NCI-H1436 (cell line): ENCODE measurements at places on chromosomes 1 and 21.
A peak's percentile ranks its signal among the peaks of the same experiment; 100 is the strongest.

DNA sequence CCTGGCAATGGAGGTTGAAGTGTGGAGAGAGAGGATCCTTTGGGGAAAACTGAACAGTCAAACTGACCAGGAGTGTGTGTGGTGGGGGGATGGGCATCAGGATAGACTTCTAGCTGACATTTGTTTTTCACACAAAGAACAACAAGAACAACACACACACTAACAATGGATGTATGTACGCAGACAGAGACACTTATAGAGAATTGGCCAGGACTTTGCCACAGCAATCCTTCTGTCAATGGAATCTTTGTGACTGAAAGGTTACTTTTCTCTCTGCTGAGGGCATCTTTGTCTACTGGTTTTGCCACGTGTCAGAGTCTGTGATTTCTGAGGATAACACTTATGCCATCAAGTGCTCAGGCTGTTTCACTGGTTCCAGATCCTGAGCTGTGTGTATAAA lies 12.4 kb upstream of the FCGR2A start:
- DNase-seq: no peak

- DNase-seq: no peak
Measured at GRCh38 chr1:169528215-169529067, 42.7 kb upstream of the SLC19A2 start.

DNA sequence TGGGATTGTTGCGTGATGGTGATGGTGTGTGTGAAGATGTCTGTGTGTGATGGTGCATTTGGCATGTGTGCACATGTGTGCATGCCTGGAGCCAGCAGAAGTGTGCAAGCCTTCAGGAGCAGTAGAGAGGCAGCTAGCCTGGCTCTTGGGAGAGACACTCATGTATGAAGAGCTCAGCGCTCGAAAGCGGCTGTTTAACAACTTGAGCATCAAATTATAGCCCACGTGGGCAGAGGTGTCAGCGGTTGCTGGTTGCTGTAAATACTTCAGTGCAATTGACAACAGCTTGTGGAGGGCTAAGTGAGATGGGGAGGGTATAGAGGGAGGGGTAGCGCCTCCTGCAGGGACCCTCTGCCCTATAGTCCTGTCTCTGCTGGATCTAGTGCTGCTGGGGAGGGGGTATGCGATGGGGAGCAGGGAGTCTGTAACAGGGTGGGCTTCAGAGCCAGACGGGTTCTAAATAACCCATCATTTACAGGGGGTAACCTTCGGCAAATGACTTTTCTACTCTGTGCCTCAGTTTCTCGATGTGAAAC lies 21.5 kb downstream of the FOXD2 start:
- peak; percentile 62 for DNase-seq

GRCh38 chr1:225747566-225747965 lies 30.1 kb upstream of the SRP9 start:
- DNase-seq: no peak

DNA sequence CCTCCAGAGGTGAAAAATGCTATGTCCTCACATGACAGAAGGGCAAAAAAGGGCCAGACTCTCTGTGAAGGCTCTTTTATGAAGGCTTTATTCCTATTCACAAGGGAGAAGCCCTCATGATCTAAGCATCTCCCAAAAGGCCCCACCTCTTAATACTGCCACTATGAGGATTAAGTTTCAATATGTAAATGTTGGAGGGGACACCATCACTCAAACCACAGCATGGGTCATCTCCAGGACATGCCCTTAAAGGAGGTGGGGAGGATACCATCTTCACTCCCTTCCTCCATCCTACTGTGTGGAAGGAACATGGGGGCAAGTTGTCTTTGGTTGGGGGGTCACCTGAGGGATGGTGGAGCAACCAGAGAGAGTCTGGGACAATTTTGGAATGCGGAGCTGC lies 170.1 kb downstream of the TRIM33 start:
- DNase-seq: no peak

DNA sequence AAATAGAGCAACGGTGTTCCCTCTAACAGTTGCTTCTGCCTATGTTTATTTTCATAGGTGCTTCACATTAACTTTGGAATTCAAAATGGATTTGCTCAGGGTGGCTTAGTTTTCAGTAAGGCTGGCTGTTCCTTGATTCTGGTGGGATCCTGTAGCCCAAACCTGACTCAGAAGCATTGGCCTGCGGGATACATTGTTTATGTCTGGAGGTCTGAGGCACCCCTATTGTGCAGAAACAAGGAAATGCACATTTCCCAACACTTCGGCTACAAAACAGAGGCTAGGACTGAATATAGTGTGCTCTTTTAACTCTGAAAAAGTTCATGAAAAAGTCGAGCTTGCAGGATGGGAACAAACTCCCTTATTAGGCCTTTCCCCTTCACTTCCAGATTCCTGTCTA lies 133.8 kb upstream of the F3 start:
- no peak for DNase-seq

DNA sequence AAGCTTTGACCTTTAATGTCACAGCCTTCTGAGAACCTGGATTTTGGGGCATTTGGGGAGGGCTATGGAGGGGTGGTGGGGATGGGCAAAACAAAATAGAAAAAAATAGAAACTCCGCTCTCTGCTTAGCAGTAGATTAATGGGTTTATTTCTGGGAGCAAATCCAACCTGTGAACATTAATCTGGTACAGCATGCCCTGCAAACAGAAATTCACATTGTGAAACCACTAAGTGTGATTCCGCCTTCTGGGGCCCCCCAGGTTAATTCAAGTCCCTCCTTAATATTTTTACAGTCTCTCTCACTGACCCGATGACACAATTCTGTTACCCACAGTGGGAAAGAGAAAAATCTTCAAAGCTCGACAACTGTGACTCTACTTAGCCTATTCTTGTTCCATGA lies 76.4 kb downstream of the TIAM1 start:
- DNase-seq: no peak

DNA sequence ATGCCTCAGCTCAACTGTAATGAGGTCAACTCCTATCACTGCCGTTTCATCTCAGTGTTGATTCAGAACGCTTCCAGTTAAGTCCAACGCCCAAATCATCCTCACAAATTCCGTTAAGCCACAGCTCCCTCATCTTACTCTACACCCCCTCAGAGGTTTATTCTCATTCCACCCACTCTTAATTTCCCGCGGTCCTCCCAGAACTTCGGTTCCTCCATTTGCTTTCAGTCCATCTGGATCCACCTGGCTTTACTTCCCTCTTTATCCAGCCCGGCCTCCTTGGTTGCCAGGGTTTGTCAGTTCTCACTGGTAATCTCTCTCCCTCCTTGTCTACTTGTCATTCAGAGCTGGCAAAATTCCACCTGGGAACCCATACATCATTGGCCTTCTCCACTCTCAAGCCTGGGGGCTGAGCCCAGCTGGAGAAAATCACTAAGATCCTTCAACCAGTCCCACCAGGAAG lies 51.3 kb upstream of the RUNX1 start:
- no peak for DNase-seq

DNA sequence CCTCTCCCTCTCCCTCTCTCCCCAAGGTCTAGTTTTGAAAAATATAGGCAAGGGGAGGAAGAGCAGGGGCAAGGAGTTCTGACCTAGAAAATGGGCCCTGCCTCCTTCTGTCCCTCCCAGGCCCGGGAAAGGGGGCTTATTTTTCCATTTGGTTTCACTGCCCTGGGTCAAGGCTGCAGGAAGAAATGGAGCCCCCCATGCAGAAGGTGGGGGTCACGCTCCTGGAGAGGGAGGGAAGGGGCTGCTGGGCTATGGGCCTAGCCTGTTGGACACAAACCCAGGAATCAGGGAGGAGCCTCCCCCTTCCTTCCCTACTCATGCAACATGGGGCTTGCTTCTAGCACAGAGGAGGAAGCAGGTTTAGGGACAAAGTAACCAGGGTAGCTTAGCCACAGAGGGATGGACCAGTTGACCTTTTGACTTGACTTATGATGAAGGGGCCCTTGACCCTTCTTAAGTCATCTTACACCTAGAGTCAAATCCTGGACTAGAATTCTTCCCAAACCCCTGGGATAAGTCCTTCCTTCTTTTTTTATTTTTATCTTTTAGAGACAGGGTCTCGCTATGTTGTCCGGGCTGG lies 70.4 kb upstream of the SSBP3 start:
- DNase-seq: no peak

- DNase-seq: no peak
Measured at GRCh38 chr21:41673071-41673470, 93.8 kb downstream of the RIPK4 start.

DNA sequence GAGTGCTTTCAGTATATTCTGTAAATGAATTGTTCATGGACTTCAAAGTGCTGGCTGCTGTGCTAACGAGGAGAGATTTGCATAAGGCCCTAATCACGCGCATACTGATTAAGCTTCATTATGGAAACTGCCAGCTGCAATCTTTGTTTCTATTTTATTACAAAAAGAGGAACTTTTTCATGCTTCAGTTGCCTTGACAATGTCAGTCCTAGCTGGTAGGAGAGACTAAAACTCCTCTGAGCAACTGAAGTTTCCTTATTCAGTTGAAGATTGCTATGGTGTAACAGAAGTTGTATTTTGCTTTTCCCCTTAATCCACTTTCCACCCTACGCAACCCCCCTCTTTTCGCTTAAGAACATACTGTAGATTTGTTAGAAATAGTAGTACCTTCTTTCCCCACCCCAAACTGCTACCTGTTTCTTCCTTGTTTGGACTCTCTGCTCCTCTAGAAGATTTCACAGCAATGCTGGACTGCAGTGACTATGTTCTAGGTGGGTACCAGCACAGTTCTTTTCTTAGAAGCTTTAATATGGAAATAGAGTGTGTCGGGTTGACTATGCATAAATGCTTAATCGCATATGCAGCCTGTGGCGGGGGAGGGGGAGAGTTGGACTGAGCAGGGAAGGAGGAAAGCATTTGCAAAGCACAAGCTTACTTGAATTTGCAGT lies 108.3 kb downstream of the POU2F1 start:
- no peak for DNase-seq

DNA sequence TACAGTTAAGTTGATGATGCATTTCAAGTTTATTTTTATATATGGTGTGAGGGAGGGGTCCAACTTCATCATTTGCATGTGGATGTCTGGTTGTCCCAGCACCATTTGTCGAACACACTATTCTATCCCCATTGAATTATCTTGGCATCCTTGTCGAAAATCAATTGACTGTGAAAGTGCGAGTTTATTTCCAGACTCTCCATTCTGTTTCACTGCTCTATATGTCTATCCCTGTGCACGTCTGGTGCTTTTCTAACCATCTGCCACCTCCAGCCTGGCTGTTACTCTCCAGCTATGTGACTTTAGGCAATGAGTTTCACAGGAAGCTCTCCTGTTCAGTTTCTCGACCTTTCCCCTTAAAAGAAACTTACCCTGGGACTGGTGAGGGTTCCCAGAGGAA lies 137.1 kb upstream of the KLHDC7A start:
- no peak for DNase-seq
